Vein endothelial cell (primary cell): ENCODE measurements at places on chromosomes 6 and 20. TPM values are rescaled to one million over a fixed set of nuclear protein-coding genes. Genes with fewer than 3 reads are reported as not detected.

The TMEM74B gene
- 1.1 and 3.3 TPM in 2 replicates for total RNA-seq

The MICAL1 gene
- 28.8 and 39.8 TPM in 2 replicates for total RNA-seq

The ALDH5A1 gene
- total RNA-seq: 0.48 and 0.98 TPM in 2 replicates

The TTLL9 gene
- total RNA-seq: under 0.01 and 0.10 TPM in 2 replicates

The DPPA5 gene
- total RNA-seq: not detected in 2 replicates

The CNR1 gene
- total RNA-seq: 1.1 and 1.3 TPM in 2 replicates

The TMEM200A gene
- total RNA-seq: 0.33 and 0.67 TPM in 2 replicates

The GLP1R gene
- not detected in 2 replicates for total RNA-seq

The RAET1L gene
- total RNA-seq: not detected in 2 replicates

The SNAI1 gene
- total RNA-seq: 5.3 and 6.5 TPM in 2 replicates

The TMEM244 gene
- not detected in 2 replicates for total RNA-seq

The VSTM2L gene
- total RNA-seq: 0.29 and 0.33 TPM in 2 replicates

The UBR2 gene
- 18.9 and 28.1 TPM in 2 replicates for total RNA-seq

The PHACTR3 gene
- total RNA-seq: under 0.01 and 0.57 TPM in 2 replicates

The PYGB gene
- 99.3 and 99.8 TPM in 2 replicates for total RNA-seq

The TPBG gene
- 8.2 and 16.3 TPM in 2 replicates for total RNA-seq

The MKKS gene
- 3.9 and 7.5 TPM in 2 replicates for total RNA-seq

The TRIM15 gene
- not detected in 2 replicates for total RNA-seq

The PACRG gene
- total RNA-seq: 0.33 TPM in 1 of 2 replicates, not detected in the other

The CFB gene
- 0.98 and 1.2 TPM in 2 replicates for total RNA-seq

The CABLES2 gene
- 2.7 and 3.9 TPM in 2 replicates for total RNA-seq

The HSPA1L gene
- 0.98 and 1.1 TPM in 2 replicates for total RNA-seq

The PAK5 gene
- total RNA-seq: not detected in 2 replicates

The FAM83C gene
- not detected in 2 replicates for total RNA-seq

The NINL gene
- total RNA-seq: 10.5 and 15.7 TPM in 2 replicates

The TASP1 gene
- total RNA-seq: 6.5 and 9.6 TPM in 2 replicates

The CDK19 gene
- total RNA-seq: 7.2 and 8.2 TPM in 2 replicates
